IMR-90 (cell line): ENCODE measurements at places on chromosomes 3 and 15. TPM values are rescaled to one million over a fixed set of nuclear protein-coding genes. Genes with fewer than 3 reads are reported as not detected.
A peak's percentile ranks its signal among the peaks of the same experiment; 100 is the strongest.

DNA sequence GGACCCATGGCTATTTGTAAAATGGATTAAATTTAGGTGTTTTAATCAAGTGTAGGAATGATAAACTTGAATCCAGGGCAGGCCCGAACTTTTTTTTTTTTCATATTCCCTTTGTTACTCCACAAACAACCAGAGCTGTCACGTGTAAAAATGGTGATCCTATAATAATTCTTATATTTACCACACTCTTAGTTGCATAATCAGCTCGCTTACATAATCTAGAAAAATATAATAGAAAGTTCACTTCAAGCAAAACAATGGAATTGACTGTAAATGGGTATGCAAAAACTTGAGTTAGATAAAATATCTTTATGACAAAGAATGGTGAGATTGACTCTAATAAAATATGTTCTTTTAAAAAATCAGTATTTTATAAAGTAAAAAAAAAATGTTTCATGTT lies 2.1 kb upstream of the PAQR9 start:
- peaks cover 55% of the 10 kb centered on the region for H3K27me3 ChIP-seq
- 0 out of 2 replicates have a peak, but pooled peaks cover 2% of the 10 kb centered on the region for H3K4me1 ChIP-seq
- H3K4me3 ChIP-seq, result no peak overlapping the region
- no peaks in the 10 kb centered on the region for H3K36me3 ChIP-seq
- no peak overlapping the region for H3K27ac ChIP-seq

DNA sequence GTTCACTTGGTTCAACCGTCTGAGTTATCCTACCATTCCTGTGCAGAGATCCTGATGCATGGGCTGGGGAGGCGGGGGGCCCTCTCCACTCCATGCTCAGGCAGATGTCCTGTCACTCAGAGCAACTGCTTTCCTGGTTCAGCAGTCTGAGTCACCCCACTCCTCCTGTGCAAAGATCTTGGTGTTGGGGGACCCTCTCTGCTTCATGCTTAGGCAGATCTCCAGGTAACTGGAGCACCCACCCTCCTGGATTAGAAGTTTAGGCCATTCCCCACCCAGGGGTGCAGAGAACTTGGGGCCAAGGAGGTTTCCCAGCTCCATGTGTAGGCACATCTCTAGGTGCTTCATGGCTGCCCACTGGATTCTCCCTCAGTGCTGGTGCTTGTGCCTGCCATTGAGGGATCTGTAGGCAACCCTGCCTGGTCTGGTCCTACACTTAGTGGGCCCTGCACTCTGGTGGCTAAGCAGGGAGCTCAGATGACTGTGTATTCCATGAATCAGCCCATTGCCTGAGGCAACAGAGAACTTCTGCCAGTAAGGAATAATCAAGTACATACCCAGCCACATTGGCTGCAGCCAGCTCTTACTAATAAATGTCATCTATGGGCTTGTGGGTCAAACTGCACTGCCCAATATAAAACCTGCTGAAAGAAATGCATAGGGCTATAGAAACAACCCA lies 465.4 kb upstream of the THBS1 start:
- H3K4me3 ChIP-seq, result no peak overlapping the region
- H3K27ac ChIP-seq, result no peak overlapping the region
- DNase-seq, result no peak
- H3K27me3 ChIP-seq, result no peaks in the 10 kb centered on the region

DNA sequence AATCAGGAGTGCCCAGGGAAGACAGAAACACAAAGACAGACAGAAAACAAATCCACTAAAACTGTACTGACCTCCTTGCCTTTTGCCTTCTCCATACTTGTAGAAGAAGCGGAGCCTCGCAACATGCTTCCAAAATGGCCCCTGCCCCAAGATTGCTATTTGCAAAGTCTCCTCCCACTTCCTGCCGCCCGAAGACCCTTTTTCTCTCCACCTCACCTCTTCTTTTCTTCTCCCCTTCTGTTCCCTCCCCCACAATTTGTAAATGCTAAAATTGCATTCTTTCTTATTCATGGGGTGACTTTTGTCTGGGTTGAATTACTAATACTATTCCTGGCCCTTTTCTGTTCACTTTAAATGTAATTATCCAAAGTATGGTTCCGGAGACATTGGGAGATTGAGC lies at the start of gene DPPA4:
Gene DPPA4, minus strand, starts transcription at position 154 of the 400 bp plus-strand sequence. Its CDS starts 29 bp downstream, at position 125.
- no peaks in the 10 kb centered on the region for H3K4me1 ChIP-seq
- H3K4me3 ChIP-seq, result peak within 1 kb of the TSS; percentile 24
- no peaks in the 10 kb centered on the region for H3K36me3 ChIP-seq
- no peak for DNase-seq

GRCh38 chr3:151285940-151286339 lies 7.6 kb upstream of the P2RY14 start:
- H3K4me3 ChIP-seq, result no peak overlapping the region
- no peaks in the 10 kb centered on the region for H3K27me3 ChIP-seq
- H3K36me3 ChIP-seq, result no peaks in the 10 kb centered on the region
- H3K27ac ChIP-seq, result no peak overlapping the region

Gene PLA2G4D
- total RNA-seq, result not detected in 2 replicates

Gene GABRA5
- total RNA-seq, result 7.3 and 8.3 TPM in 2 replicates

Gene GOLGA8H
- total RNA-seq, result not detected in 2 replicates
